NCI-H146 (cell line): ENCODE measurements at places on chromosomes 3 and 15.

DNA sequence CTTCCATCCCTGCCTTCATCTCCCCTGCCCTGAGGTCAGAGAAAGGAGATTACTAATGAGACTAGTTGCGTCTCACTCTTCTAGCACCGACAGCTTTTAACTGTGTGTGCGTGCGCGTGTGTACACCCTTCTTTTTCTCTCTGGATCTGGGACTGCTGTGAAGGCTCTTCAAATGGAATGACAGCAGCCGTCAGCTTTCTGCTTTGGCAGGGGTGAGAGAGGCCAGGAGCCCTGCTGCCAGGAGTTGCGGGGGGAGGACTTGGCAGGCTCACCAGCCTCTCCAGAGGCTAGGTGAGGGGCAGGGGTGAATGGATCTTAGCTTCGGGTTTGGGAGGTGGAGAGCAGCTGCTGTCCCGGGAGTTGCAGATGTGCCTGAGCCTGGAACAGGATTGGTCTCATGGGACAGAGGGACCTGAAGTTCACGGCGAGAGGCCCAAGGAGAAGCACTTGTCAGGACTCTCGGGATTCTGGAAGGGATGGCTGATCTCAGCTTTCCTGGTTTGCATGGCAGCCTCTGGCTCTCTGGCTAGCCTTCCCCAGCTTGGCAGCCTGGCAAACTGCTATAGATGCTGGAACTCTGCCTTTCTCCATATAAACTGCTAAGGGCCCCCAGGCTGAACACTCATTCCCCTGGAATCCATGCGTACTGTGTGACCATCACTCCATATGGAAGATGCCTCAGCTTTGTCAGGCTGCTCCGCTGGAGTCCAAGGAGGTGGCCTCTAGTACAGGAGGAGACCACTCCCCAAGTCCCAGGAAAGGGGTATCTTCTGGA, 16.6 kb downstream of the TEX264 start:
- no peak for DNase-seq

DNA sequence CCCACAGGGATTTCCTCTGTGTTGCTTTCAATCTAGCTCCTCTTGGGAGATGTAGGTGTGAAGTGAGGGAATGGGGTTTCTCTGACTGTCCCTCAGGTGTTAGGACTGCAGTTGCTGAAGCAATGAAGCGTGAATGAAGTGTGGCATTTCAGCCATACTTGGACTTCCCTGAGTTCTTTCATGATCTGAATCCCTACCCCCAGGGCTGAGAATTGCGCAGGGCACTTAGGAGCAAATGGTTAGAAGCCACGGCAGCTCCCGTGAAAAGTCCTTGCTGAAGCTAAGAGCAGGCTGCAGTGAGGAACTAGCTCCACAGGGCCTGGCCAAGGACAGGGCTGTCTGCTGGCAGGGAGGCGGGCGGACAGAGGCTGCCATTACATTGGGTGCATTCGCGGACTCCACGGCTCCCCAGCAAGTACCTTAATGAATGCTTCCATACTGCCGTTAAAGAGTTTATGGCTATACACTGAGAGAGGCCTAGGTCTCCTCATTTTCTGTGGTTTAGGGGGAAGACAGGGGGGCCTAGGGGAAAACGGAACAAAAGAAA, 69.0 kb upstream of the RAD18 start:
- DNase-seq: no peak

GRCh38 chr3:48142316-48142870, 45.8 kb downstream of the CDC25A start:
- DNase-seq: peak; percentile 14

- DNase-seq: no peak
Measured at GRCh38 chr3:35565048-35565447, 74.3 kb upstream of the ARPP21 start.

GRCh38 chr15:84976746-84977345, 4.8 kb upstream of the PDE8A start:
- DNase-seq: no peak

DNA sequence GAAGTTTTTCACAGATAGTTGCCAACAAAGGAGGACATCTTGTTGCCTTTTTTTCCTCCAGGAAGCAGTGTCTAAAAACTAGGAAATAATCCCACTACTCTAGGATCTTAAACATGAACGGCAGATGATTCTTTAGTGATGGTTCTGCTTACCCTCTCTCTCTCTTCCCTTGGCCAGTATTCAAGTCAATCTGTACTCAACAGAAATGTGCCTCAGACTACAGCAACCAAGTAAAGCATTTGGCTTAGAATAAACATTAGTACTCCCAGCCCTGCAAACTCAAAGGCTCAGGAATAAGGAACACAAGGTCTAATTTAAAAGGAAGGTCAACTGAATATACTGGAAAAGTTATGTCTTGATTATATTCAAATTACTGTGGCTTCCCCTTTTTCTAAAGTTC, 8.7 kb downstream of the NPTN start:
- no peak for DNase-seq

GRCh38 chr15:42155546-42156242, 742 bp downstream of the PLA2G4F start:
- DNase-seq: peak; percentile 45

- no peak for DNase-seq
Measured at GRCh38 chr15:67505675-67506572, 15.0 kb upstream of the C15orf61 start.

GRCh38 chr3:184694133-184694665, 17.7 kb downstream of the MAGEF1 start:
- DNase-seq: no peak

- no peak for DNase-seq
Measured at GRCh38 chr3:117874904-117875874, 1159.5 kb downstream of the IGSF11 start.

DNA sequence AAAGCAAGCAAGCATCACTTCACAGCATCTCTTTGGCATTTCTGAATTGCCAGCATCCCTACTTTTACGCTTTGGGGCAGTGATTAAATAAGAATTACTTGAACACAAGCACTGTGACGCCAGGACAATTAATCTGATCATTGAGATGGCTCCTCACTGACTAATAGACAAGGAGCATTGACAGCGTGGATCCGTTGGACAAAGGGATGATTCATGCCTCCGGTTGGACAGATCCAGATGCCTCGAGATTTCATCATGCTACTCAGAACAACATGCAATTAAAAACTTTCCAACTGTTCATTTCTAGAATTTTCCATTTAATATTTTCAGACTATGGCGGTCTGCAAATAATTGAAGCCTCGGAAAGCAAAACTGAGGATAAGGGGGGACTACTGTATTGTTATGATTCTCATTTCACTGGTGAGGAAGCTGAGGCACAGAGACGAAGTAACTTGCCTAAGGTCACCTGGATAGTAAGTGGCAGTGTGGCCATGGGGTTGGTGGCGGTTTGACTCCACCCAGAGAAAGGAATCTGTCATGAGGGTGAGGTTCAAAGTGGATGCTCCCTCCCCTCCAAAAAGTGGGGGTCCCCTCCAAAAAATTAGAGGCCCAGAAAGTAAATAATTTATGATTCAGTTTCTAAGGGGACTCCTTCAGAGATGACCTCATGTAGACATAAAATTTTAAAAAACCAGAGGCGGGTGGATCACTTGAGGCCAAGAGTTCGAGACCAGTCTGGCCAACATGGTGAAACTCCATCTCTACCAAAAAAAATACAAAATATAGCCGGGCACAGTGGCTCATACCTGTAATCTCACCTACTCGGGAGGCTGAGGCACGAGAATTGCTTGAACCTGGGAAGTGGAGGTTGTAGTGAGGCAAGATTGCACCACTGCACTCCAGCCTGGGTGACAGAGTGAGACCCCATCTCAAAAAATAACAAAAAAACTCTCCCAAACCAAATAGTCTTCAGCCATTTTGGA, 12.3 kb upstream of the PGPEP1L start:
- DNase-seq: no peak

DNA sequence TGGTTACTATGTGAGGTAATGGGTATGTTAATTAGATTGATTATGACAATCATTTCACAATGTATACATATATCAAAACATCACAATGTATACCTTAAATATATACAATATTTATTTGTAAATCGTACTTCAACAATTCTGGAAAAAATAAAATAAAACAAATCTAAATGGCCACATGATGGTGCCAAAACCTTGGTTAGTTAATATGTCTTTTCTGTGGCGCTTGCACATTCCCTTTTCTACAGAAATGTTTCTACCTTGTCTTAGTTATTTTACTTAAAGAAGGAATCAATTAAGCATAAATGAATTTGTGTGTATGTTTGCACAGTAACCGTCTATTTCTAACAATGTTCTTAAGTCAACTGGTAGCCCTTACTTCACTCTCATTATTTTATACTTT, 53.4 kb downstream of the OXSM start:
- DNase-seq: no peak

DNA sequence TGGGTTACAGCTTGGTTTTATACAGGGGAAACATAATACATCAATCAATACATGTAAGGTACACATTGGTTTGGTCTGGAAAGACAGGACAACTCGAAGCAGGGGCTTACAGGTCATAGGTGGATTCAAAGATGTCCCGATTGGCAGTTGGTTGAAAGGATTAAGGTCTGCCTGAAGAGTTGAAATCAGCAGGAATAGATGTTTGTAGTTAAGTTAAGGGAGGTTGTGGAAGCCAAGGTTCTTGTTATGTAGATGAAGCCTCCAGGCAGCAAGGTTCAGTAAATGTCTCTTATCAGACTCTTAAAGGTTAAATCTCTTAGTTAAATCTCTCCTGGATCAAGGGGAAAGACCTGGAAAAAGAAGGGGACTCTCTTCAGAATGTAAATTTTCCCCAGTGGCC, 58.4 kb upstream of the MINAR1 start:
- DNase-seq: no peak

GRCh38 chr3:45688194-45688881, 858 bp upstream of the SACM1L start:
- DNase-seq: peak; percentile 69

GRCh38 chr3:72247645-72248388, 462.9 kb upstream of the PROK2 start:
- DNase-seq: no peak

DNA sequence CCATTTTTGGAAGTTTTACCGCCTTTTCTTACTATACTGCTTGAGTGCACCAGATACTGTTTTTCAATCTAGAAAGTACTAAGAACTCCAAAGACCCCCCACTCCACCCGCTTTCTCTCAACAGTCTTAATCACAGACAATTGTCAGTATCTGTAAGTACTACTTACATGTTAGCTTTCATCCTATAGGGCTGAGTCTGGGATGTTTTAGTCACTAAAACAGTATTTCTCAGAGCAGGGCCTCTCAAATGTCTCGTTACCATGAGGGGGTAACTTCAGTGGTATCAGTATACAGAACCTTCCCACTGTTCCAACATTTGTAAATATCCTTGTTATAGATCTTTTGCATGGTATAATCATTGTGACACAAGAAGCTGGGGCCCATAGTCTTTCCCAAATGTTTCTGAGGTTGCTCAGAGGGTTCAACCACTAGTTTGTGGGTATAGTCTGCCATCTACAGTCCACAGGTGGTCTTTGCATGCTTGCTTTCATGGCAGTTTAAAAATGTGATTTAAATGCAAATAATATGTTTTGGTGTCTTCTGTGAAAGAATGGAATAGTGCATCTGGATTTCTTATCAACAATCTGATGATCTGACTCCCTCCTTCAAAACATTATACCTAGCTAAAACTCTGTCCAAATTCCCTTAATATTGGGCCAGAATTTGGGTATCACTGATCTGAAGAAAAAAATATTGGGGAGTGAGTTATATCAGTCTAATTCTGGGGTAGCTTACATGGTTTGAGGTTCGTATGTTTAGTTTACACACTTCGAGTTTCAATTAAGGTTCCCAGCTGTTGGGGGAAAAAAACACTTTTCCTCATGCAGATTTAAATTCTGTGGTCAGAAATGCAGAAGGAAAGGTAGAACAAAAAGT, 18.0 kb upstream of the DNAJC13 start:
- DNase-seq: peak; percentile 61

DNA sequence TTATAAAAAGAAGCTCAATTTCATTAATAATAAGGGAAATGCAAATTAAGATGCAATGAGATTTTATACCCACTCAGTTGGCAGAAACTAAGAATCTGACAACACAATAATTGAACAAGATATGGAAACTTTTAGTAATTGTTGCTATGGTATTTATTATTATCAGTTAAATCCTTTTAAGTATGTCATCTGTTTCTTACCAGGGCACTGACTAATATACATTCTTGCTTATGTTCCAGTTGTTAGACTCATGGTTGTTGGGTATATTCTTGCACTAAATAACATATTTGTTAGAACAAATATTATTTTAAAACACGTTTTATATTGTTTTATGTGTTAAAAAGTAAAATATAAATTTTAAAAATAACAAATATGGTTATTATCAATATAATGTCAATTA, 690.3 kb downstream of the MECOM start:
- DNase-seq: no peak

DNA sequence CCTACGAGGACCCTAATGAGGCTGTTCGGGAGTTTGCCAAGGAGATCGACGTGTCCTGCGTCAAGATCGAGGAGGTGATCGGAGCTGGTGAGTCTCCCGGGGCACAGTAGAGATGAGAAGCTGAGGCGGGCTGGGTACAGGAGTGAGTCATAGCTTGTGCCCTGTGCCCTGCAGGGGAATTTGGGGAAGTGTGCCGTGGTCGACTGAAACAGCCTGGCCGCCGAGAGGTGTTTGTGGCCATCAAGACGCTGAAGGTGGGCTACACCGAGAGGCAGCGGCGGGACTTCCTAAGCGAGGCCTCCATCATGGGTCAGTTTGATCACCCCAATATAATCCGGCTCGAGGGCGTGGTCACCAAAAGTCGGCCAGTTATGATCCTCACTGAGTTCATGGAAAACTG, 17.9 kb downstream of the EPHB3 start:
- no peak for DNase-seq

DNA sequence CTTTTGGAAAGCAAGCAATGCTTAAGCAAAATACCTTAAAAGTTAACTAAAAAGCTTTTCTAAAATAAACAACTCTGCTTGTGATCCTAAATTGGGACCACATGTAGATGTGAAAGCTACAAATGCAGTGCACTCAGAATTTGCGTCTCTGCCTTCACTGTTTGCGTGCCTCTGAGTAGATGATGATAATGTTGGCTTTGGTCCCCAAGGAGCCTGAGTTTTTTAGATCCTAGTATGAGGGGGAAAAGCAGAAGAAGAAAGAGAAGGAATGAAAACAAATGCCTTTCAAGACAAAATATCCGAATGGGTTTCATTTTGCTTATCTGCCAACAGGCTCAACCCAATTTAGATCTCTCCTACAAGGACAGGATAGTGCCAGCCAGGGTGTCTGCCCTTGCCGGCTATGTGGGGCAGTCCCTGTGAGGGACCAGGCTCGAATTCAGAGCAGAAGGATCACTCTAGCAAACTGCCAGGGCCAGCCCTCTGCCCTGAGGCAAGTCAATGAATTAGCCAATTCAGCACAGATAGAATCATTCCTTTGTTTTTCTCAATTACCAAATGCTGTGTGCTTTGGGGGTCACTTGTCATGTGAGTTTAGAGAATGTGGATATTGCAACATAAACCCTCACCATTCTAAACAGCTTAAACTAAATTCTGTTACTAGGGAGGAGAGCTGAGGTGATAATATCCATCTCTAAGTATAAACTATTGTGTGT, 28.5 kb downstream of the SCG5 start:
- DNase-seq: no peak

GRCh38 chr3:2211568-2211967, 112.9 kb downstream of the CNTN4 start:
- DNase-seq: no peak
